Omental fat pad (tissue), 4 donors: ENCODE measurements at places on chromosomes 2 and 18. TPM values are rescaled to one million over a fixed set of nuclear protein-coding genes. Genes with fewer than 3 reads are reported as not detected.

- DNase-seq = no peak
Measured at GRCh38 chr2:44551497-44551896, 189.8 kb downstream of the CAMKMT start.

GRCh38 chr18:48990481-48991318 is 39.9 kb upstream of the SMAD7 start:
- no peak for DNase-seq

MARCO gene
- total RNA-seq = 29.0 TPM

GRCh38 chr2:46198966-46199365 is 98.2 kb upstream of the EPAS1 start:
- DNase-seq = no peak

DNA sequence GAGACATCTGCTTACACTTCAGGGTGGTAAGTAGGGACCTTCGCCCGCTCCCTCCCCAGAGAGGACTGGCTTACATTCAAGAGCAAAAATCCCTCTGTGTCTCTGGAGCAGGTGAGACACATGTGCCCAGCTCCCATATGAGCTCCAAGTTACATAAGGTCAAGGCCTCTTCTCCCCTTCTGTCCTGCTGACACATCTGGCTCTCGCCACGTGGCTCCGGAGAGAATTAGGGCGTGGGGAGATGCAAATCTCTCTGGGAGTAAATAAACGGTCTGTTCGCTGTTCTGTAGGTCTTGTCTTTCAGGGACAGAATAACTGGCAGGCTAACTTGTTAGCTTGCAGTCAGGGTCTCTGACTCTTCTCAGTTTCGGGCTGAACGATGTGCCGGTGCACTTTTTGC is 16.2 kb downstream of the MRO start:
- no peak for DNase-seq

- DNase-seq = no peak
Measured at GRCh38 chr2:79387431-79387830, 125.4 kb upstream of the CTNNA2 start.

DNA sequence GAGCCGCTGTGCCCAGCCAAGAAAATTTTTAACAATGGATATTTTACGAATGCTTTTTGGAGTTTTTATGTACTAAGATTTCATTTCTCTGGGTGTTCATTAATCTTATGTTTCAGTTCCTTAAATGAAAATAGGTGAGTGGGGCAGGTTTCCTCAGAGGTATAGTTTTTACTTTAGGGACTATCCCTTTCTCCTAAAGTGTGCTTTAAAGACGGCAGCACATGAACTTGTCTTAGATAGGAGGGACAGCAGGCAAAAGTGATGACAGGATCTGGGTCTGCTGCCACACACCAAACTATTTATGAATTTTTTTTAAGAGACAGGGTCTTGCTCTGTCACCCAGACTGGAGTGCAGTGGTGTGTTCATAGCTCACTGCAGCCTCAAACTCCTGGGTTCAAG is 8.0 kb upstream of the REL start:
- no peak for DNase-seq

GRCh38 chr2:177783835-177784744 is 288.5 kb downstream of the PDE11A start:
- no peak for DNase-seq

DNA sequence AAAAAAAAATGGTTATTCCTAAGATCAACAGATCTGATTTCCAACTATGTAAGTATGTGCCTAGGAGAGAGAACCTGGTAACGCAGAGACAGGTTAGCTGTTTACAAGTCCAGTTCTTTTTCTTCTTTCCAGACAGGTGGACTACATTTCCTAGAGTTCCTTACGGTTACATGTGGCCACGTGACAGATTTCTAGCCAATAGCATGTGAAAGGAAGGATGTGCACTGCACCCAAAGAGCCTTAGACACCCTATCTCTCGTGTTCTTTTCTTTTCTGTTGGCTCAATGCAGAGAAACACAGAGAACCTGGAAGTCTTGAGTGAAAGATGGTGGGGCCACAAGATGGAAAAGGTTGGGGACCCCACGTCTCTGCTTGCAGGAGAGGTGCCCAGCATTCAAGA is 375.9 kb downstream of the TNS1 start:
- no peak for DNase-seq

HOXD13 gene
- total RNA-seq = not detected

DNA sequence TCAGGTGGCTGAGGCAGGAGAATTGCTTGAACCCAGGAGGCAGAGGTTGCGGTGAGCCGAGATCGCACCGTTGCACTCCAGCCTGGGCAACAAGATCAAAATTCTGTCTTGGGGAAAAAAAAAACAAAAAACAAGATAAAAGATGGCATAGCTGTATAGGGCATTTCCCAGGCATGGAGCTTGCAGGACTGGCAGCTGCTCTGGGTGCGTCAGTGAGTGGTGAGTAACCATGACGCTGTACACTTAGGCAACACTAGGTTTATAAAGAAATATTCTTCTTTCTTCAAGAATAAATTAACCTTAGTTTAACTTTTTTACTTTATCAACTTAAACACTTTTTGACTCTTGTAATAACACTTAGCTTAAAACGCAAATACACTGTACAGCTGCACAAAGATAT is 15.4 kb downstream of the TGOLN2 start:
- no peak for DNase-seq

MROH2A gene
- total RNA-seq = not detected

CHRND gene
- not detected for total RNA-seq

DNA sequence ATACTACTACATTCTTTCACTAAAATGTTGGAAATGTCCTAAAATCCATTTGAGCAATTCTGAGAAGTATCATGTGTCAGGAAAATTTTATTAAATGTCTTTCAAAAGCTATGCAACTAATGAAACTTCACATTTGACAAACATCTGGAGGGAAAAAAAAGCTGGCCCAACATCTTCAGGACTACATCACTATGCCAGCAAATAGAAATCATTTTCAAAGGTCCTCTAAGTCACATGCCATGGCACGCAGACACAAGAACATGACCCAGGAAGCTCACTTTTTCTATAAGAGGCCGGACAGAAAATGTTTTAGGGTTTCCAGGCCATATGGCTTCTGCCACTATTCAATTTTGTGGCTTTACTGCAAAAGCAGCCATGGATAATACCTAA is 11.6 kb downstream of the KANSL3 start:
- no peak for DNase-seq

- no peak for DNase-seq
Measured at GRCh38 chr2:74357627-74358026, 14.4 kb upstream of the SLC4A5 start.

KCNIP3 gene
- total RNA-seq = 5.5 TPM

DNA sequence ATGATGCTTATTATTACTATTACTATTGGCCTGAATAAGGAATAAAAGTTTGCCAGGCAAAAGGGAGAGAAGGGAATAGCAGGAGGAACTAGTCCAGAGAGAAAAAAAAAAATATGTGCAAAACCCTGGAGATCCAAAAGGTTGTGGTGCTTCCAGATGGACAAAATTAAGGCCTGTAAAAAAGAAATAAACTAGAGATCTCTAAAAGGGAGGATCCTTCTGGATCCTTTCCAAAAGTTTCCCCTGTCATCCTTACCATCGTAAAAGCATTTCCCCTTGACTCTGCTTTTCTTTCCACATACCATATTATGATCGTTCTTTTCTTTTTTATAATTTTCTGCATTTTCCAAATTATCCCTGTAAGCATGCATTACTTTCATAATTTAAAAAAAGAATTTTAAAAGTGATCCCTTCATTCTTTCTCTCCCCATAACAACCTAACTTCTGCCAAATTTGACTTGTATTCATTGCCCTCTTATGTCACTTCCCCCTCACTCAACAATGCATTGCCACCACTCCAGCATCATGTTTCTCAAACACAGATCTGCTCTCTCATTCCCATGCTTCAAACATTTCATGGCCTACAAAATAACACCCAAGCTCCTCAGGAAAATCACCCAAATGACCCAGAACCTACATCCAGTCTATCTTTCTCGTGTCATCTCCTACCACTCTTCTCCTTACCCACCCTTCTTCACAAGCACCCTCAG is 40.3 kb downstream of the RBMS1 start:
- no peak for DNase-seq

FMNL2 gene
- 47.5 TPM for total RNA-seq

- no peak for DNase-seq
Measured at GRCh38 chr2:147567136-147567535, 277.7 kb upstream of the ACVR2A start.

DNA sequence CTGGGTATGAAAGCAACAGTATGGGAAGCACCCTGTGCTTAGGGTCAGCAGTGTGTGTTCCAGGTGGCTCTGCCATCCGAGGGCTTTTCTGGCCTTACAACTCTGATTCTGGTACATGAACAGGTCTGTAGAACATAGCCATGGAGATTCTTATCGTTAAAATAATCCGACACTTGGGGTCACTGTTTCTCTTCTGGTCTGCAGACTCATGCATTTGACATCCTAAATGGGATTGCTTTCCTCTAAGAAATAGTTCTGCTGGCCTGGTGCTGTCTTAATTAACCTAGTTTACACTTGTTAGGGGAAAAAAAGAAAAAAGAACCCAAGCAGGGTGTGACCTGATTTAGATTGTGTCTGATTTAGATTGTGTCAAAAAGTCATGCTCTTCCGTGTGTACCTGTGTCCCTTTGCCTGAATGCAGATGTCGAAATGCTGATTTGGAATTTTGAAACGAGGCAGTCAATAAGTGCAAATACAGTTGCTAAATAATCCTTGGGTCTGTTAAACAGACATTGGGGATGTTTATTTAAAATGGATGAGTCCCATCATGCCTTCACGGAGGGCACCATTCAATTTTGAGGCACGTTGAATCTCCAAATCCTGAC is 59.6 kb downstream of the TRPM8 start:
- no peak for DNase-seq

DNA sequence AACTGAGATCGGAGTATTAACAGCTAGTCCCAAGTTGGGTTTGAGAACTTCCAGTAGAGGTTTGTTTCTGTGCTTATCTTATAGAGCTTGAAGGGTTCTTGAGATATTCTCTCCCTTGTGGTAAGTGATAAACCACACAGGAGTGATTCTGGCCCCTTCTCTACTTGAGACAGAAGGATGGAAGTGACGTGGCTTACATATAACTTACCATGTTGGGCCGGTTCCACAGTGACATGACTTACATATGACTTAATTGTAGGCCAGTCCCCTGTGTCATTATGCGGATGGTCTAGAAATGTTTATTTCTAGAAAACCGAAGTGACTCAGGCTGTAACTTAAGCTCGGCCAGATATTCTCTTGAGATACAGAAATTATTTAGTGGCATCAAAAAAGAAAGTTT is 62.7 kb downstream of the TRAPPC12 start:
- no peak for DNase-seq
